B cell (primary cell): ENCODE measurements at places on chromosomes 7 and 10. TPM values are rescaled to one million over a fixed set of nuclear protein-coding genes. Genes with fewer than 3 reads are reported as not detected.

- DNase-seq, result peak; percentile 24
These were observed 2.4 kb upstream of the EXOC6 start for GRCh38 chr10:92845921-92846320.

GRCh38 chr10:75468612-75469005, 37.2 kb downstream of the LRMDA start:
- DNase-seq, result no peak

- no peak for DNase-seq
These were observed 45.5 kb downstream of the CREM start for GRCh38 chr10:35172146-35172545.

Gene SH2D4B
- polyA plus RNA-seq, result 0.06 and 0.09 TPM in 2 replicates

Gene ATG9B
- polyA plus RNA-seq, result 7.2 and 10.2 TPM in 2 replicates

- no peak for DNase-seq
These were observed 24.3 kb upstream of the TMEM26 start for GRCh38 chr10:61477451-61477850.

DNA sequence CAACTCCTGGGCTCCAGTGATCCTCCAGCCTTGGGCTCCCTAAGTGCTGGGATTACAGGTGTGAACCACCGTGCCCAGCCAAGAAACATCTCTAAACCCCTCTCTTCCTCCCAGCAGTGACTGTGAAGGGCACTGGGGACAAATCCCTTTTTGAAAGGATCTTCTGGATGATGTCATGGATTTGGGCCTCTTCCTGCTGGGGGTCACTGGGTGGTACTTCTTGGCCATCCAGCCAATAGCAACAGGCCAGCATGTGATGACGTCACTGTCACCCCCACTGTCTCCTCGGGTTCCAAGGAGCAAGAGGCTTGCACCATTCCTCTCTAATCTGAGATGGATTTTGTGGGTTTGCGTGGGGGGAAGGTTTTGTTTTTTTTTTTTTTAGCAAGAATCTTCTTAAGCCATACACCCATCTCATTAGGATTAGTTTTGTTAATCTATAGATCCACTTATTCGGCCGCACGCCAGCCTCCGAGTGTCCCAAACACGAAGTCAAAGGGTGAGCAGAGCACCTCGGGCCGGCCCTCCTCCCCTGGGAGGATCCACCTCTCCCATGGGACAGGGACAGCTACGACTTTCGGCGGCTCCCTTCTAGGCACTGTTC, 29.4 kb upstream of the TNRC18 start:
- no peak for DNase-seq

DNA sequence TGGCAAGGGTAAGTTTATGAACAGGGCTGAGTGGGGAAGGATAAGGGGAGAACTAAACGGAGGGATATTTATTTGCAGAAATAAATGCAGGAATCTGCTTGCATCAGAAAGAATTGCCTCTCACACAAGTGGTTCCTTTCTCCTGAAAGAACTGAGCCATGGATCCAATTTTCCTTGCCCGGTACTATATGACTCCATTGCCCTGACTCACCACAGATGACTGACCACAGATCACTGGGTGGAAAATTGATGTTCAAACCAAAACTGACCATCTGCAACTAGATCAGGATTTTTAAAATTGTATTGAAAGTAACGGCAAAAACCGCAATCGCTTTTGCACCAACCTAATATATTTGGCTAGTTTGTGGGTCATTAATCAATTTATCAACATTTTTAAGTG, 6.2 kb upstream of the MACC1 start:
- DNase-seq, result no peak

GRCh38 chr7:50627824-50628361, 62.7 kb upstream of the DDC start:
- DNase-seq, result no peak

DNA sequence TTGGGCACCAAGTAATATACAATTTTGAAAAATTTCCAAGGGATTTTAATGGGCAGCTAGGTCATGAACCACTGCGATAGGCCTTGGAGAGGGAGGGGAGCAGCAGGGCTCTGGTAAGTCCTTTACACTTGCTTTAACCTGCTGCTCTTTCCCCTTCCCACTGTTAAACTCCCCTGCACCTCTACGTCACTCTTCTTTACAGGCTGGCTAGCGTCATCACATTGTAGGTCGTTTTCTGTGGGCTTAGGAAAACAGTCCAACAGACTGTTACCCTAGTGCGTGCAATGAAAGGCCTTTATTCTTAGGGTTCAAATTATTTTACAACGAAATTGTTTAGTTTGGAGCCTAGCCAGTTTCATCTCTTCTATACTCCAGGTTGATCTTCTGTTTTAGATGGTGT, 235.7 kb downstream of the AUTS2 start:
- DNase-seq, result no peak

Gene ALDH18A1
- 12.4 and 15.9 TPM in 2 replicates for polyA plus RNA-seq

GRCh38 chr10:70657041-70657440, 15.3 kb upstream of the ADAMTS14 start:
- no peak for DNase-seq

Gene ATP5F1C
- polyA plus RNA-seq, result 82.7 and 116 TPM in 2 replicates

DNA sequence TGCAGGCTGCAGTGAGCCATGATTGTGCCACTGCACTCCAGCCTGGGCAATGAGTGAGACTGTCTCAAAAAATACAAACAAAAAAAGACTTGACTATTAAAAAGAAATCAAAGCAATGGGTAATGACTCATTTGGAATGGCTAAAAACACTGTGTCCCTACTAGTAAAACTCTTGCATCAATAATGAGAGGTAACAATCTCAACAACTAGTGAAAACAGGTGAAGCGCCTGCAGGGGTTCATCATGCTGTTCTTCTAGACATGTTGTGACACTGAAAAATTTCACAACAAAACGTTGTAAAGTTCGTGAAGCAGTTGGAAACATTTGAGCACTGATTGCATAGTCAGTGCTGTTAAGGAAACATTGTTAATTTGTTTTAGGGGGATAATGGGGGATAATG, 26.9 kb upstream of the SLC29A4 start:
- no peak for DNase-seq

Gene NEURL1
- 0.57 and 0.74 TPM in 2 replicates for polyA plus RNA-seq

DNA sequence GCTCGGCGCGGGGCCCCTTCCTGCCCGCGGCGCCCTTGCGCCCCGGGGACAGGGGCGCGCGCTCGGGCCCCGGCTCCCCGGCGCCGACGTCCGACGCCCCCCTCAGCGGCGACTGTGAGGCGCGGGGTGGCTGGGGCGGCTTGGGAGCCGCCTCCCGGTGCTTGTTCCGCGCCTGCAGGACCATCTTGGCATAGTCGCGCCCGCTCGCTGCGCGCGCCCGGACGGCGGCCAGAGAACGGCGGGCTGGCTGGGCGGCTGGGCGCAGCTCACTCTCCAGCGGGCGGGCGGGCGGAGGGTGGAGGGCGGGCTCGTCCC, at the start of gene DPY19L1:
DPY19L1 (minus strand) TSS at position 275 of the 315 bp plus-strand sequence; CDS start at position 184, 91 bp downstream.
- no peak for DNase-seq

Gene CYP2W1
- not detected in 2 replicates for polyA plus RNA-seq

Gene PRKAR2B
- 0.07 and 0.68 TPM in 2 replicates for polyA plus RNA-seq

DNA sequence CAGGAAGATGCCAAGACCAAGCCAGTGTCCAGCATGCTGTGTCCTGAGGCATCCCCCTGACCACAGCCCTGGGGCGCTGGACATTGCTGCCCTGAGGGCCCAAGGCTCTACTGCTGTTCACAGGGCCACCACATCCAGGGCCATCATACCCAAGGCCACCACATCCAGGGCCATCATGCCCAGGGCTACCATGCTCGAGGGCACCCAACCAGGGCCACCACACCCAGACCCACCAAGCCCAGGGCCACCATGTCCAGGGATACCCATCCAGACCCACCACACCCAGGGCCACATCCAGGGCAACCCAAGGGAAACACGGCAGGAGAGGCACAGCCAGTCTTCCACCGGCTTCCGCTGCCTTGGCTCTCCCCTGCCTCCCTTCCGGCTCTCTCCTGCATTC, 17.1 kb downstream of the STK32C start:
- no peak for DNase-seq

Gene FAM20C
- polyA plus RNA-seq, result 0.39 and 0.81 TPM in 2 replicates

DNA sequence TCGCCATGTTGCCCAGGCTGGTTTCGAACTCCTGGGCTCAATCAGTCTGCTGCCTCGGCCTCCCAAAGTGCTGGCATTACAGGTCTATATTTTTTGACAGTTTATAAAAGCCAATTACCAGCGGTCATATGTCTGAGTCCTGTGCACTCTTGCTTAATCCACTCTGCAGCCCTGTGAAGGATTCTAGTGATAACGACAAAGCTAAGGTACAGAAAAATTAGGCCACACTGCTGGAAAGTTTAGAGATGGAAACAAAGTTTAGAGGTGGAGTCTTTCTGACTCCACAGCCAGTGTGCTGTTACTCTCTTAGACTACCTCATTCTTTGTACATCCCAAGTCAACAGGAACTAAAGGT, 707 bp downstream of the PTER start:
- DNase-seq, result no peak

- DNase-seq, result no peak
These were observed 121.5 kb upstream of the ZNF716 start for GRCh38 chr7:57328457-57328856.

Gene CUZD1
- polyA plus RNA-seq, result 0.92 and 2.1 TPM in 2 replicates

Gene C7orf57
- polyA plus RNA-seq, result not detected in 2 replicates

GRCh38 chr7:31337002-31337565, 3.4 kb downstream of the NEUROD6 start:
- no peak for DNase-seq

Gene ASB15
- polyA plus RNA-seq, result not detected in 2 replicates

Gene VGF
- polyA plus RNA-seq, result 0.10 TPM in 2 replicates

Gene CCL24
- not detected in 2 replicates for polyA plus RNA-seq

Gene ITIH2
- polyA plus RNA-seq, result not detected in 2 replicates
